ENCODE measurements at places on chromosomes 4 and X.

- DNase-seq = no peak
- H3K4me1 ChIP-seq = no peaks in the 10 kb centered on the region
- H3K4me3 ChIP-seq = no peak overlapping the region
- no peak overlapping the region for H3K27ac ChIP-seq
Observed at GRCh38 chr4:165553221-165553810, 174.5 kb downstream of the CPE start.

GRCh38 chr4:122259849-122260248 lies 107.7 kb downstream of the BLTP1 start:
- no peak overlapping the region for H3K27ac ChIP-seq
- no peaks in the 10 kb centered on the region for H3K36me3 ChIP-seq
- no peaks in the 10 kb centered on the region for H3K27me3 ChIP-seq
- no peak for DNase-seq
- no peak overlapping the region for H3K4me3 ChIP-seq

GRCh38 chr4:96606451-96606850 lies 766.6 kb downstream of the PDHA2 start:
- H3K4me3 ChIP-seq = no peak overlapping the region
- H3K27me3 ChIP-seq = no peaks in the 10 kb centered on the region
- H3K4me1 ChIP-seq = no peaks in the 10 kb centered on the region
- no peaks in the 10 kb centered on the region for H3K36me3 ChIP-seq
- no peak overlapping the region for H3K27ac ChIP-seq
- DNase-seq = no peak

- peak overlapping the region; percentile 49 for H3K4me3 ChIP-seq
- peaks cover 47% of the 10 kb centered on the region for H3K36me3 ChIP-seq
- DNase-seq = no peak
Observed at GRCh38 chrX:71302461-71303213, 1.1 kb downstream of the ITGB1BP2 start.

DNA sequence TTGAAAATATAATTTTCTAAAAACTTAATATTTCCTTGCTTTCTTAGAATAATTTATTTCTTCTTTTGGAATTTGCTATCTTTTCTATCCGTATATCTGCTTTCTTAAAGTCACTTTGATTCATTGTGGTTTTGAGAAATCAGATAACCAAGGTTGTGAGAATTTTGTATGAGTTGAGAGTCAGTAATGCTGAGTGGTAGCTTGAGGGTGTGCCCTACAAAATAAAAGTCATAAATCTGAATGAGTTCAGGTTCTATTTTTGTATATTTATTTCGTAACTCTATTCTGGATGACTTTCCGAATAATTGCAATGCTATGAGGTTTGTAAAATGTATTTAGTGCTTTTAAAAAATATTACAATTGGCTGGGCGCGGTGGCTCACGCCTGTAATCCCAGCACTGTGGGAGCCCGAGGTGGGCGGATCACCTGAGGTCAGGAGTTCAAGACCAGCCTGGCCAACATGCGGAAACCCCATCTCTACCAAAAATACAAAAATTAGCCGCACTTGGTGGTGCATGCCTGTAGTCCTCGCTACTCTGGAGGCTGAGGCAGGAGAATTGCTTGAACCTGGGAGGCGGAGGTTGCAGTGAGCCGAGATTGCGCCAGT lies 8.9 kb downstream of the COPS4 start:
- H3K27ac ChIP-seq = no peak overlapping the region
- no peak overlapping the region for H3K4me3 ChIP-seq
- H3K4me1 ChIP-seq = no peaks in the 10 kb centered on the region
- H3K27me3 ChIP-seq = no peaks in the 10 kb centered on the region
- peaks cover 4% of the 10 kb centered on the region for H3K36me3 ChIP-seq

DNA sequence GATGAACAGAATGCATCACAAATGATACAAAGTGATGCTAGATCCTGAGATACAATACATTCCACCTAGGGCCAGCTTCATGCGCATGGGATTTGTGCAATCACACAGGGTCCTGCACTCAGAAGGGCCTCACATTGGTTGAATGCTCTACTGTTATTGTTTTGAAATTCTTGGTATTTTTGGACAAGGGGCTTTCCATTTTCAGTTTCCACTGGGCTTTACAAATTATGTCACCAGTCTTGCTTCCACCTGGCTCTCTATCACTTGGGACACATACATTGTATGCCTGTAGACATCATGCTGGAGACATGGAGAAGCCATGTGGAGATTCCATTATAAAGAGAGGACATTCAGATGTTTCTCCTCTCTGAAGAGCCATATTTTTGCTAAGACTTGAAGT lies 155.8 kb downstream of the NAA11 start:
- no peak overlapping the region for H3K4me3 ChIP-seq
- H3K27me3 ChIP-seq = no peaks in the 10 kb centered on the region
- H3K36me3 ChIP-seq = no peaks in the 10 kb centered on the region
- no peak for DNase-seq

- H3K27me3 ChIP-seq = no peaks in the 10 kb centered on the region
- DNase-seq = peak; percentile 60
- H3K36me3 ChIP-seq = peaks cover 6% of the 10 kb centered on the region
- peaks cover 9% of the 10 kb centered on the region for H3K4me1 ChIP-seq
Observed at GRCh38 chrX:15854080-15854655, 445 bp downstream of the AP1S2 start.

- no peaks in the 10 kb centered on the region for H3K4me1 ChIP-seq
- H3K4me3 ChIP-seq = no peak overlapping the region
- H3K27me3 ChIP-seq = no peaks in the 10 kb centered on the region
- DNase-seq = no peak
Observed at GRCh38 chr4:5571646-5572045, 136.7 kb downstream of the EVC2 start.

DNA sequence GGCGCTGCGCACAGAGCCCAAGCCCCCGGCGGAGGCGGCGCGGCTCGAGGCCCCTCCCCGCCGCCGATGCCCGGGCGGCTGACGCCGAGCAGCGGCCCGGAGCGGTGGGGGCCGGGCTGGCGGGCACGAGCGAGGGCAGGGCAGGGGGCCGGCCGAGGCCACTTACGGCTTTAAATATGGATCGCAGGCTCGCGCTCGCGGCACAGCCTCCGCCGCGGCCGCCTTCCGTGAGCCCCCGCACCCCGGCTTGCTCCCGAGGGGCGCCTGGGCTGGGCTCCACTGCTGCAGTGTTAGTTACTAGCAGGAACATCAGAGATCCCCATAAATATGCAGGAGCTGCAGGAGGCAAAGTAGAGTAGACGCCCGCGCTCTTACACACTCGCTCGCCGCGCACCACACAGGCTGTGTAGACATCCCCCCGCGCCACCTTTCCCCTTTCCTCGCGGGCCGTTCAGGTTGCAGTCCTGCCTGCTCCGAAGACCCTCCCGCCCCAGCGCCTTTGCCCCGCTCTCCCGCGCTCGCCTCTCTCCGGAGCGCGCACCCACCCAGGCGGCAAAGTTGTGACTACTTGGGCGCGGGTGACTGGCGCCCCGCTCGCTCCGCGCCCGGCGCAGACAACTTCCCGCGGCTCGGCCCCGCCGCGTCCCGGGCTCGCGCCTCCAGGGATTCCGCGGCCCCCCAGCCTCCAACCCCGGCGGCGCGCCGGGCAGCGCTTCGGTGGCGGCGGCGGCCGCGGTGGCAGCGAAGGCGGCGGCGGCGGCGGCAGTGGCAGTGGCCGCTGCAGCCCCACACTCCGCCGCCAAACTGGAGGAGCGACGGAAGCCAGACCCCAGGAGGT lies 152.0 kb upstream of the SLC4A4 start:
- peaks cover 13% of the 10 kb centered on the region for H3K4me1 ChIP-seq
- H3K36me3 ChIP-seq = no peaks in the 10 kb centered on the region
- peak overlapping the region; percentile 84 for H3K27ac ChIP-seq
- peaks cover 15% of the 10 kb centered on the region for H3K27me3 ChIP-seq
- peak; percentile 43 for DNase-seq
- peak overlapping the region; percentile 79 for H3K4me3 ChIP-seq

GRCh38 chr4:124133753-124134152 lies 578.8 kb downstream of the ANKRD50 start:
- no peak overlapping the region for H3K4me3 ChIP-seq
- no peaks in the 10 kb centered on the region for H3K4me1 ChIP-seq

DNA sequence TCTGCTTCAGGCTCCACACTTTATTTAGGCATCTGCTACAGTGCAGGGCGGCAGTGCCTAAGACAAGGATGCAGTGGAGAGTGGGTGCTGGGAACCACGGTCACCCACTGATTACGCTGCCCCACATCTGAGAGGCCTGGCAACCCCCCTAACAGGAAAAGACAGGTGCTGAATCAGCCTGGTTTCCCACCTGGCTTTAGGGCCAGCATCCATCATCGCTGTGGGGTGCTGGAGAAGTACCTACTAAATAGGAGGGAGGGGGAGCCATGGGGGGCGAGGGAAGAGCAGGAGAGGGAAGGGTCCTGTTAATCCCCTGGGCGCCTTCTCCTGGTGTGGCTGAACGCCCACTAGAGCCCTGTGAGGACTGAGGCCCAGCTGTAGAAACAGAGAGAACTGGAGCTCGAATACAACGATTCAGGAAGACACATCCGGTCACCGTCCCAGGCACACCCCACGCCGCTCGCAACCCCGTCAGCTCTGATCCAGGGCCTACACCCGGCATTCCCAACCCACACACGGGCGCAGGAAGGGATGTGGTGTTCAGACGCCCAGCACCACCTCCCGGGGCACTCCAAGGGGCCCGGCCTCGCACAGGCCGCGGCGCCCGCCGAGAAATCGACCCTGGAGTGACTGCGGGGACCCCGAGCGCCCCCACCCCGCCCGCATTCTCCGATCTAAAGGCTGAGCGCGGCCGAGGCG lies 554 bp downstream of the DCTD start:
- H3K4me1 ChIP-seq = peaks cover 22% of the 10 kb centered on the region
- H3K4me3 ChIP-seq = peak overlapping the region; percentile 76
- H3K36me3 ChIP-seq = peaks cover 37% of the 10 kb centered on the region
- DNase-seq = peak; percentile 72
